Fibroblast of villous mesenchyme (primary cell): ENCODE measurements at places on chromosomes 7 and 10. TPM values are rescaled to one million over a fixed set of nuclear protein-coding genes. Genes with fewer than 3 reads are reported as not detected.

GRCh38 chr10:51846856-51847506, 147.6 kb upstream of the CSTF2T start:
- DNase-seq: no peak

- no peak for DNase-seq
Observed at GRCh38 chr7:157898261-157898660, 561.5 kb downstream of the DNAJB6 start.

DNA sequence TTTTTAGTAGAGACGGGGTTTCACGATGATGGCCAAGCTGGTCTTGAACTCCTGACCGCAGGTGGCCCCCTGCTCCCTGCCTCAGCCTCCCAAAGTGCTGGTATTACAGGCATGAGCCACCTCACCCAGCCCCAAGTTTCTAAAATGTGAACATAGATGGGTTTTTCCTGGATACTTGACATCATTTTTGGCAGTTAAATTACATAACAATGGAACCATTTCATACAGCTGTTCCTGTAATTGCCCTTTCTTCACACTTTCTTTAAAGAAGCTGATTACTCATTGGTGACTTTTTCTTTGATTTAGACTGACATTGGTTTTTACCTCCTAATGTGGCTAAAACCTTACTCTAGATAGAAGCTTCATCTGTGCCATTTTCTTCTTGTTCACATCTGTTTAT, 5.9 kb downstream of the ZKSCAN1 start:
- no peak for DNase-seq

DNA sequence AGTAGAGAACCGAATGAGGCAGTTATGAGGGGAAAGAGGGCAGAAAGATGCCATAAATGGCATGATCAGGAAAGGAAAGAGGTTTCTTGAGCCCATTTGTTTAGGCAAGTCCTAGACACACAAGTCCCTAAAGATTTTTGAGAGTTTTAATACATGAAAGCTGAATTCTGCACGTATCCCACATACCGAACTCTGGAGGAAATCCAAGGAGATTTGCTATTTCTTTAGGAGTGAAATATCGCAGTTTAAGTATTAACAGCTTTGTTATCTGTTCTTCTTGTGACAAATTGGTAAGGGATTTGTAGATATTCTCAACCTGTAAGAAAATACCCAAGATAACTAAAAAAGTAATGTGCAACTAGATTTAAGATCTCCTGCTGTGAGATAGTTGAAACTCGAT, 23.7 kb upstream of the CUBN start:
- no peak for DNase-seq

DNA sequence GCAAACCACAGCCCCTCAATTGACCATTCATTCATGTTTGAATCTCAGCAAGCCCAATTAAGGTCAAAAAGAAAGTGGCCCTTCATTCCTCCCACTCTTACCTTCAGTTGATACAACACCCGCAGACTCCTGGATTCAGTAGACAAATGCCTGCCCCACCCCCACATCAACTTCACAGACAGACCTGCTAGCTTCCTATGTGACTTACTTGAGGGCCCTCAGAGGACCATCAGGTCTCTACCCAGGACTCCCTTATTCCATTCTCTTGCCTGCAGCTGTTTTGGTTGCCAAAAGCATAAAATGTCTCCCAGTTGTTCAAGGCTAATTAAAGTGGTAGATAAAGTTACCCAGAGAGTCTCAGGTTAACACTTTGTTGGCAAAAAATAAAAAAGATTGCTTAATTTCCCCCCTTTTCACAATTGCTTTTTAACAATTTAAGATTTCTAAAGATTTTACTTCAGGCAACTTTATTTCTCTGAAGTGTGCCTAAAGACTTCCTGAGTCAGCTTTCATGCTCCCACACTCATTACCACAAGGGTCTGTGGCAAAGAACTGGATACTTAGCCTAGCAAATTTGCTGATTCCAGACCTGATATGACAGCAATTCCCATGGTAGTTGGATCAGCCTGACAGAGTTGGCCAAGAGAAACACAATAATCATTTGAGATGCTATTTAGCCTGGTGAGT, 3.3 kb upstream of the MTERF1 start:
- no peak for DNase-seq

GRCh38 chr10:89481662-89482061, 53.7 kb downstream of the SLC16A12 start:
- DNase-seq: peak; percentile 94

DNA sequence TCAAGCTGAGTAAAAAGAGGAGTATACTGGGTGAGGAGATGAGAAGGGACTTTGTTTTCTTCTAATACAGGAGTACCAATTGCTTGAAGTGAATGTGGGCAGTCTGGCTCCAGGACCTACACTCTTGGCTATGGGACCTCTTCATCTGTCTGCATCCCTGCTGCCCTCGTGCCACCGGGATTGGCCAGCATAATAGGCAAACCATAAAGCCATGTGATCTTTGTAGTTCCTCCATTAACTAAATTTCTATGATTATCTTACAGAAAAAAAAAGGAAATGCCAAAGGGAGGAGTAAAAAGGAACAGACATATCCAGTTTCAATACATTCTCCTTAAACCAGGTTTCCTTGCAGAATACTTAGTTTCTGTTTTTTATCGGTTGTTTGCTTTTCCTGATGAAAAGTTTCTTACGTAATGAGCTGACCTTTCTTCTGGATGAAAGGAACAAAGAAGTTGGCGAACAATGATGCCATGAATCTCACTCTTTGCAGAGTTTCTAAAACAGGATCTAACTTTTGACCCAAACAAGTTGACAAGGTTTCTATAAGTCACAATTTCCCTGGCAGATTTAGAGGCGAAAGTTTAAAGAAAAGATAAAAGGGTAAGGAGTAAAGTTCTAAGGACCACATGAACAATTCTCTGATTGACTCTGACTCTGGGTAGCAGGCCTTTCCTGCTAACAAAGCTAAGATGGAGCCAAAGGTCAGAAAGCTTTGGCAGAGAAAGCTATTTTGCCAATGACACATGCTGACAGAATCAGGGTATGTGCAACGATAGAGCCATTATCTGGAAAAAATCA, 54.1 kb downstream of the LAMB1 start:
- DNase-seq: peak; percentile 76

GRCh38 chr7:105130048-105130447, 116.0 kb downstream of the KMT2E start:
- no peak for DNase-seq

- no peak for DNase-seq
Observed at GRCh38 chr7:141291541-141291940, 217.7 kb downstream of the TMEM178B start.

- peak; percentile 46 for DNase-seq
Observed at GRCh38 chr10:103575416-103576075, 82.0 kb downstream of the NEURL1 start.

- no peak for DNase-seq
Observed at GRCh38 chr7:6169805-6170520, 102.5 kb downstream of the CYTH3 start.

DNA sequence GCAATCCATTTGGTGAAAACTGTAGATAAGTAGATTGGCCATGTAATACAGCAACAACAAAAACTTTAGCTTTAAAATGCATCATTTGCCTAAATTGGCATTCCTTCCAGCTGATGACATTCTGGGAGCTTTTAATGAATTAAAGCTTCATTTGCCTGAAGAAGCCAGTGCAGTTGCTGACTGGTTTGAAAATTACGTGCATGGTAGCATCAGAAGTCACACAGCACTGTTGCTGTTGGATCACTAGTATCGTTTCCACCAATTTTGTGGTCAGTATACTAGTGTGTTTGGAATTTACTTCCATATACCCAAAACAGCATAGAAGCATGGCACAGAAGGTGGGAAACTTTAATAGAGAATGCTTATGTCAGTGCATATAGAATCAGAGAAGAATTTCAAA, 194.9 kb downstream of the ETV1 start:
- DNase-seq: no peak

- no peak for DNase-seq
Observed at GRCh38 chr7:98511175-98511574, 105.9 kb upstream of the NPTX2 start.

DNA sequence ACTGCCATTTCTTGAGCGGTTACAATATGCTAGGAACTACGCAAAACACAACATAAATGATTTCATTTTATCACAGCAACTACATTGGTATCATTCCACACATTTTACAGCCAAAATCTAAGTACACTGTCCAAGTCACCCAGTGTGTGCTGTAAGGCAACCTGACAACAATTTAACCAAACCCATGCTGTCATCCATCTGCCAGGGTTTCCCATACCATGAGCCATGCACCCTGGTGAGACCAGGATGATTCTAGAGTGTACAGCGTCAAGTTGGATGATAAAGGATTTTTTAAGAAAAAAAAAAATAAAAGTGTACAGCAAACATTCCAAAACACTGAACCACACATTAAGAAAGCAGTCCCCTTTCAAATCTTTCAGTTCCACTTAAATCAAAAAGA, 52.9 kb downstream of the PIK3AP1 start:
- DNase-seq: no peak

DNA sequence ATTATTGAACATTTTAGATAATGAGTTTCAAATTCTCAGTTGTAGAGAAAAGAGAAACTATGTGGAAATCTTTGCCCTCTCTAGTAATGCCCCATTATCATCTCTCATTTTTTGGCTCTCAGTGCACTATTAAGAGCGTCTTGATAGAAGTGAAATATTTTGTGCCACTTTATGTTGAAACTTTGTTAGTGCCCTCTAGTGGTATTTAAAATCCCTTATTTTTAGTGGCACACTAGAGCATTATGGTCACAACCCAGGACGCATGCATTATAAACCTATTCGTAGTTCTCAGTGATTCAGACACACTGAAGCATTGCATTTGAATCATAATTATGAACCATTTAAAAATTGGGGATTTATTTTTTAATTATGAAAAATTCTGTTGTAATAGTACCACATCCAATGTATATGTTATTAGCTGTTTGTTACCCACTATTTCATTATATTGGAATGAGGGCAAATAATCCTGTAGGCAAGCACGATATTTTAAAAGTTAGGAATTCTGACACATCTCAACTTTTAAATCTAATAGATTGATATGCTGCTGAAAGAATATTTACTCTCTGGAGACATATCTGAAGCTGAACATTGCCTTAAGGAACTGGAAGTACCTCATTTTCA, 21.9 kb downstream of the PDCD4 start:
- DNase-seq: peak; percentile 51

DNA sequence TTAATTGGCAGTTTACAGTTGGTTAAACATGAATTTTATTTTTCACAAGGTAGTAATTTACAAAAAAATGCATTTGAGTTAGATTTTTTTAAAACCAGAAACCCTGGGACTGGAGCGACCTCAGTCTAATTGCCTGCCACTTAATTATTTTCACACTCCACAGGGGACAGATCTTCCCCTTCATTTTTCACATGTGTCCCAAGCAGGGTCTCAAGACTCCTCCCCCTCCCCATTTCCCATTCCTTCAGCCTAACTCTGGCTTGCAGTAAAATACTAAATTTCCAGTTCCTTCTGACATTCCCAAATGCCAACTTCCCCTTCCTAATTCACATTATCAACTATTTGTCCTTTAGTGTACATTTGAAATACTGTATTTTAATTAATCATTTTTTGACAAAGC, 948 bp downstream of the ZNF138 start:
- no peak for DNase-seq

DNA sequence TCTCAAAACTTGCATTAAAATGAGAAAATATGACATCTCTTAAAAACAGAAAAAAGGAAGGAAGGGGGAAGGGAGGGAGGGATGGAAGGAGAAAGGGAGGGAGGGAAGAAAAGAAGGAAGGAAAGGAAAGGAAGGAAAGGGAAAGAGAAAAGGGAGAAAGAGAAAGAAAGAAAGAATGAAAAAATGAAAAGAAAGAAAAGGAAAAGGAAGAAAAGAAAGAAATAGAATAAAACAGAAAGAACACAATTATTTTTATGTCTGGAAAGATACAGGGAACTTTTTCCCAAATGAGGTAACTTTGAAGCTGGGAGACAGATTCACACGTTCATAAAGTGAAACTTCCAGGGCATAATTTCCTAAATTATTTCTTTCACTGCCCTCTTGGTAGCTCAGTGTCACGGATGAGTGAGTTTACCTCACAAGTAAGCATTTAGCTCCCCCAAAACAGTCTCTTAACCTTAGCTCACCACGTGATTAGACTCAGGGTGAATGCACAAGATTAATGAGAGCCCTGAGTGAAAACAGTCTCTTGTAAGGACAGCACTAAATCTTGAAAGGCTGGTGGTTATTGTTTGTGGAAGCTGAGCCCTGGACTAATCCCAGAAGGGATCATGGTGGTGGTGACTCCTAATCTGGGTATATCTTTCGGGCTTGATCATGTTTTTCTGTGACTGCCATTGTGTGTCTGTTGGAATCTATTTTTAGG, 74.1 kb upstream of the HDAC9 start:
- DNase-seq: peak; percentile 45

GRCh38 chr10:31876652-31877352, 51.8 kb downstream of the ARHGAP12 start:
- DNase-seq: no peak

- DNase-seq: peak; percentile 70
Observed at GRCh38 chr10:30751678-30752331, 122.3 kb upstream of the LYZL2 start.

GRCh38 chr10:121069061-121069850, 218.1 kb downstream of the WDR11 start:
- no peak for DNase-seq

Gene BICC1
- 39.3 and 47.7 TPM in 2 replicates for total RNA-seq

Gene GSDME
- total RNA-seq: 46.4 and 70.8 TPM in 2 replicates

Gene AKR1B15
- total RNA-seq: not detected in 2 replicates

Gene EXOC6
- 4.5 and 7.8 TPM in 2 replicates for total RNA-seq

Gene PCGF5
- 26.4 and 29.4 TPM in 2 replicates for total RNA-seq

Gene PLPP4
- 0.86 and 4.2 TPM in 2 replicates for total RNA-seq

Gene ADGRA1
- not detected in 2 replicates for total RNA-seq

Gene RABGEF1
- 43.8 and 61.7 TPM in 2 replicates for total RNA-seq

Gene UCMA
- not detected in 2 replicates for total RNA-seq

Gene FOXL3
- total RNA-seq: not detected in 2 replicates

Gene MBL2
- not detected in 2 replicates for total RNA-seq

Gene PNLIP
- total RNA-seq: not detected in 2 replicates

Gene OR2A5
- not detected in 2 replicates for total RNA-seq

Gene RBP4
- total RNA-seq: not detected in 2 replicates

Gene GRB10
- 23.3 and 39.3 TPM in 2 replicates for total RNA-seq

Gene CNPY1
- not detected in 2 replicates for total RNA-seq

Gene SKIDA1
- 0.32 and 0.43 TPM in 2 replicates for total RNA-seq

Gene C10orf95
- total RNA-seq: not detected in 2 replicates
